NCI-H510A (cell line): ENCODE measurements at places on chromosomes 13 and 19.

DNA sequence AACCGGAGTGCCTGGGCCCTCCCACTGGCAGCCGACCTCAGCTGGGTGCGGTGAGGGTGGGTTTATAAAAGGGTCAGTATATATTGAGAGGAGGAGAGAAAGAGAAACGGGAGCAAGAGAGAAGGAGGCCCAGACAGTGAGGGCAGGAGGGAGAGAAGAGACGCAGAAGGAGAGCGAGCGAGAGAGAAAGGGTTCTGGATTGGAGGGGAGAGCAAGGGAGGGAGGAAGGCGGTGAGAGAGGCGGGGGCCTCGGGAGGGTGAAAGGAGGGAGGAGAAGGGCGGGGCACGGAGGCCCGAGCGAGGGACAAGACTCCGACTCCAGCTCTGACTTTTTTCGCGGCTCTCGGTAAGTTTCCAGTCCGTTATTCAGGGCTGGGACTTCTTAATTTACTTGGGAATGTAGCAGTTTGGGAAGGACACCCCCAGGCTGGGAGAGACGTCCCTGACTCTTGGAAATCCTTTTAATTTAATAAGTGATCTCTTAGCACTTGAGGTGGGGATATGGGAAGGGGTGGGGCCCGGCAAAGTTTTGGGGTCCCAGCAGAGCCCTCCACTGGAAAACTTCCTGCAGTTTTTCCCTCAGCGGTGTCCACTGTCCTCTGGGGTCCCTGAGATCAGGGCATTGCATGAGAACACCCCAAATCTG is at the start of gene EMP3:
TSS of gene EMP3 (plus strand) at position 288 of the 646 bp plus-strand sequence. CDS start 1,293 bp downstream, outside the sequence.
- peak; percentile 27 for DNase-seq

GRCh38 chr19:16208847-16209665 is 11.3 kb downstream of the AP1M1 start:
- no peak for DNase-seq

GRCh38 chr13:110661256-110661655 is 44.7 kb downstream of the CARS2 start:
- no peak for DNase-seq

DNA sequence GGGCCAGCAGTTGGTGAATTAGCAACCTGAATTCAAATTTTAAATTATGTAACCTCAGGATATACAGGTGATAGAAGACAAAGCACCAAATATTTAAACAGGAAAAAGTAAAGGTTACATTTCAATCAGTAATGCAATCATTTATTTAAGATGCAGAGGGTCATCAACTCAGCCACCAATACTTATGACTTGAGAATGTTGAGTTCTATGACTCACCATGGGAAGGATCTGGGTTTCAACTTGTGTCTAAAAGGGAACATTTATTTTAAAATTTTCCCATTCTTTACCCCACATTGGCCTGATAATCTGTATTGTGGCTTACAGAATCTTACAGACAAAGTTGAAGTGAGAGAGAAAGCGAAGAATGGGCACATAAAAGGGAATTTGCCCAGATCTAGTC is 418.0 kb downstream of the NDFIP2 start:
- DNase-seq = no peak

DNA sequence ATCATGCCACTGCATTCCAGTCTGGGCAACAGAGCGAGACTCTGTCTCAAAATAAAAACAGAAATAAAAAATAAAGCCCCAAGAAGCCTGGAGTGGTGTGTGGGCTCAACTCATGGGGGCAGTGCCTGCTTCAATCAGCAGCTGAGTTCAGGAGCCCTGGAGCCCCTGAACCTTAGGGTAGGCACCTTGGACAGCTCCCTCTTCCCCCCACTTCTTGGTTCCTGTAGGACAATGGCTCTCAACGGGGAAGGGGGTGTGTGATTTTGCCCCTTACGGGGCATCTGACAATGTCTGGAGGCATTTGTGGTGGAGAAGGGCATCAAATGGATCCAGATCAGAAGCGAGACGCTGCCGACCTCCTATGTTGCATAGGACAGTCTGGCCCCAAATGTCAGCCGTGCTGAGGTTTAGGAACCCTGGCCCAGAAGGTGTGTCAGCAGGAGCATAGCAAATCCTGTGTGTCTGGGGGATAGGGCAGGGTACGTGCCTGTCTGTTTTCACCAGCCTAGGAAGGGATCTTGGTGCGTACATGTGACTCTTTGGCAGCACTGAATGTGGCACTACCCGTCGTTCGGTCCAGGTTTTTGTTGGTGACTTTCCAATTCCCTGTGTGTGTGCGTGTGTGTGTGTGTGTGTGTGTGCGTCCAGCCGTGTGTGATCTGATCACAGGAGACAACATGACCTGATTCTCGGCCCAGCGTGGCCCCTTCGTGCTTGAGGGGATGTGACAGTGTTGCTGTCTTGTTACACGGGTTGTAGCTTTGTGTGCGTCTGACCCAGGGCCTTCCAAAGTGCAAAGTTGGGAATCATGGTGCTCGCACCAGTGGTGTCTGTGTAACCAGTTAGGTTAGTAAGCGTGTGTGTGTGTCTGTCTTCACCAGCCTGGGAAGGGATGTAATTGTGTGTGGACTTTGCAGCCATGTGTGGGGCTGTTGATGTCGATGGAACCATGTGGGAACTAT is 7.5 kb downstream of the IGLON5 start:
- no peak for DNase-seq

DNA sequence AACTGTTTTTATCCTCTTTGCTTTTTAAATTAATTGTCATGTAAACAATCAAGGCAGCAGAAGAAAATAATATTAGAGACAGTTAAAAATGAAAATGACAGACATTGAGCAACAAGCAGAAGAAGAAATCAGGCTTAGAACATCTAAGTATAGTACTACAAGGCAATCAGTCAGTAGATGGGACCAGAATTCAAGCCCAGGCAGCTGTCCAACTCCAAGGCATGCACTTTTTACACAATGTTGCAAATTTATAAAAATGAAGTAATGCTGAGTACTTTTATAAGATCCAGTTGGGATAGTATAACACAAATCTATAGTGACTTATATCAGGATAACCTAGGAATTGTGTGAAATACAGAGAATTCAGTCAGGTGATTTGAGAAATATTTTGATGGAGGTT is 2815.8 kb downstream of the PCDH9 start:
- DNase-seq = no peak

DNA sequence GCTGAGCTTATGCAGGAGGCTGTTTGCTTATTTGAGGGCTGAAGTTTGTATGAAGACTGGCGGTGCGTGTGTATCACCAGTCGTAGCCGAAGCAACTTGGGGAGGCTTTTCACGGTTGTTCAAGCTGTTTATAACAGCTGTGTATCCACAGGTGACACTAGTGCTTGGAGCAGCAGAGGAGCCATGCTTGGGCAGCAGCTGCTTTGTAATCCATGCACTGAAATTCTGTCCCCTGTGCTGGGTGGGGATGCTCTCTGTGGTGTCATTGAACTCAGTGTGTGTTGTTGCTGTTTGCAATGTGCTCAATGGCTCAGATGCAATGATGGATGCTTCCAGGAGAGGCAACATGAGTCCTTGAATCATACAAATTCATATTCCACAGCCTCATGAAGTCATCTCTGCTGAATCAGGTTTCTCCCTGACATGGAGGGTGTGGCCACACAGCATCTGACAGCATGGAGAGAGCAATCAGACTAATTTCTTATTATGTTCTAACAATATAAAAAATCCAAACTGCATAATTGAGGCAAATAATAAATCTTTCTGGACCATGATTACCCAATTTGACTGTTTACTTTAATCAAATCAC is 18.8 kb upstream of the GTF3A start:
- DNase-seq = no peak

DNA sequence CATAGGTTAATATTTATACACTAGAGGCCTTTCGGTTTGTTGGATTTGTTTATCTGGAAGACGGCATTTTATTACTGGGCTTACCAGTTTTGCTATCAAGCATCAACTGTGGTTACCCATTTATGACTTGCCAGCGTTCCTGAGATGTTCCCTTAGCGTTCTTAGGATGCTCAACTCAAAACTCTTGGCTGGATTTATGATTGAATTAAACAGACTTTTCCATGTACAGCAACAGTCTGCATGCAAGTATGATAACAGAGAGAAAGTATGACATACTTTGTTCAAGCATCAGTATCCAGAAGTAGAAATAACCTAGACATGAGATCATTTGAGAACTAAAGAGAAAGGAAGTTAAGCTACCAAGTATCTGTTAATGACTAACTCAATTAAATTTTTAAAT is 29.9 kb upstream of the RNF113B start:
- DNase-seq = no peak

DNA sequence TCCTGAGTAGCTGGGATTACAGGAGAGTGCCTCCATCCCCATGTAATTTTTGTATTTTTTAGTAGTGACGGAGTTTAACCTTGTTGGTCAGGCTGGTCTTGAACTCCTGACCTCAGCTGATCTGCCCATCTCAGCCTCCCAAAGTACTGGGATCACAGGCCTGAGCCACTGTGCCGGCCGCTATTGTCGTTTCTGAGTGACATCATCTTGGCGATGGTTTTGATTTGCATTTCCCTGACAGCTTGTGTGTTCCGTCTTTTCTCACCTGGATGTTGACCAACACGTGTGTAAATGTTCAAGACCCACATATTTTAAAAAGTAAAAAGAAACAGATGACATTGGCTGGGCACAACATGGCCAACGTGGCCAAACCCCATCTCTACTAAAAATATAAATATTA is 12.8 kb upstream of the MKNK2 start:
- DNase-seq = no peak

DNA sequence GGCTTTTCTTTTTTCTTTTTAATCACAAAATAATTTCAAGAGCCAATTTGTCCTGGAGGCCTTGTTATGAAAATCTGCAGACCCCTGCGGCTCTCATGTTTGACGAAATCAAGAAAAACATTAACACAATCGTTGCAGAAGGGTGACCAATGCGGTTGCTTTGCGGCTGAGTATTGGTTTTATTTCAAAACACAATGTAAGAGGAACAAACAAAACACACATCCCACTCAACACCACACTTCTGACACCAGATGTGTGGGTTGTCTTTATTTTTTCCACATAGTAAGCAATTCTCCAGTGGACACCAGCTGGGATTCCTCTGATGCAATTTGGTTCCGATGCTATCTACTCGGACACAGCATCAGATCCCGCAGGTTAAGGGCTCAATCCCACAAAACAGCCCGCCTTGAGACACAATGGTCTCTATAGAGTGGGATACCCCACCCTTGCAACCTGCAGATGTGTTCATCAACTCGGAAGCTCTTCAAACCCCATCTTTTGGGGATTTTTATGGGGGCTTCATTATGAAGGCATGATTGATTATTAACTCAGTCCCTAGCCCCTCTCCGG is 21.9 kb upstream of the CCDC124 start:
- DNase-seq = no peak

GRCh38 chr13:98975822-98976261 is 2.0 kb downstream of the DOCK9 start:
- no peak for DNase-seq

- DNase-seq = no peak
These were observed 7.9 kb downstream of the CAB39L start for GRCh38 chr13:49435992-49436391.

DNA sequence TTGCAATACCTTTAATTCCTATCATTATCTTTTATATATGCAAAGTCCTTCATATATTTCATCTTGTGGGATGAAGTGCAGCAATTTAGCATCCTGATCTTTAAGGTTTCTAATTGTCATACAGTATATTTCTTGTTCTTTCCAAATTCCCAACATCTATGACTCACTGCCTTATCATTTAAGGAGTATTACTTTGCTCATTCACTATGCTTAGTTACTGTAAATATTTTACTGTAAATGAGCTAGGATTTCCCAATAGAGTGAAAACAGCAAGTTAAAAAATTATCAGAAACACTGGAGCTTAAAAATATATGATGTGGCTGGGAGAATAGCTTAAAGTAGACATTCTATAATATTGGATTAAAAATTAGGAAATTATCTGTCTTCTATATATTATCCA is 69.9 kb downstream of the SLITRK6 start:
- DNase-seq = no peak

GRCh38 chr19:49912965-49913685 is 15.9 kb upstream of the ATF5 start:
- DNase-seq = no peak

- peak; percentile 40 for DNase-seq
These were observed 1707.6 kb upstream of the SLC10A2 start for GRCh38 chr13:104773775-104774174.

DNA sequence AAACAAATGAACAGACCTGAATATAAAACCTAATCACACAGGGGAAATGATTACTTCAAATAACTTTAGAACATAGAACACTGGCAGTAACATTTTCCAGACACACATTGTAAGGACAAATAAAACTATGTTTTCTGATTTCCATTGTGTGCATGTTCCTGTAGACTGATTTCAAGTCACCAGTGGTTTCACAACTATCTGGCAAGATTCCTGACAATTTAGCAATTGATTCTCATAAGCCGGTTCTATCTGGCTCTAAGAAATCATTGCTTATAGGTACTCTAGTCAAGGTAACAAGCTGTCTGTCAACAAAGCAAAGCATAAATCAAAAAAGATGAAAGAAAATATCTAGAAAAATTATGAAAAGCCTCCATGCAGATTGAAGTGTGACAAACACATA is 19.6 kb upstream of the PCCA start:
- DNase-seq = no peak

GRCh38 chr19:49556412-49557398 is 23.7 kb downstream of the NOSIP start:
- DNase-seq = no peak

DNA sequence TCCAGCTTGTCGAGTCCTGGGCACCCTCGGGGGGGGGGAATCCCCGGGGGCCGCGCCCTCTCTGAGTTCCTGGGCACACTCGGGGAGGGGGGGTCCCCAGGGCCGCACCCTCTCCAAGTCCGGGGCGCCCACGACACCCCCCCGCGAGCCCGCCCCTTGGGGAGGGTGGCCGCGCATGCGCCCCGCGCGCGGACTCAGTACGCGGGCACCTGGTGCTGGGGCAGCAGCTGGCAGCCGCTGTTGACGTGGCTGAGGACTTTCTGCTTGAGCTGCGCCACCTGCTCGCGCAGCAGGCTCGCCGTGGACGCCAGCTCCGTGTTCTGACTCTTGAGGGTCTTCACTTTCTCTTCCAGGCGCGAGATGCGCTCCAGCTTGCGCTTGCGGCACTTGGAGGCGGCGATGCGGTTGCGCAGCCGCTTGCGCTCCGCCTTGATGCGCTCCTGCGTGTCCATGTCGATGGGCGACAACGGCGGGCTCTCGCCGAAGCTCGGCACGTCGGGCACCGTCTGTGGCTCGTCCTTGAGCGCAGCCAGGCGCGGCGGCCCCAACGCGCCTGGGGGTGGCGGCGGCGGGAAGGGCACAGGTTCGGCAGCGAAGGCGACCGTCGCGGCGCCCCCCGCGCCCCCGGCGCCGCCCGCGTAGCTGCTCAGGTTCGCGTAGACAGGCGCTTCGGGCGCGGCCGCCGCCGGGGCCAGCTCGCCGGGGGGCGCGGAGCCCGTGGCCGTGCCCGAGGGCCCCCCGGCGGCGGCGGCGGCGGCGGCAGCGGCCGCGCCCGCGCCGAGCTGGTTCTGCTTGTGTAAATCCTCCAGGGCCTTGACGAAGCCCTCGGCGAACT is 958 bp downstream of the JUND start:
- DNase-seq = peak; percentile 55

DNA sequence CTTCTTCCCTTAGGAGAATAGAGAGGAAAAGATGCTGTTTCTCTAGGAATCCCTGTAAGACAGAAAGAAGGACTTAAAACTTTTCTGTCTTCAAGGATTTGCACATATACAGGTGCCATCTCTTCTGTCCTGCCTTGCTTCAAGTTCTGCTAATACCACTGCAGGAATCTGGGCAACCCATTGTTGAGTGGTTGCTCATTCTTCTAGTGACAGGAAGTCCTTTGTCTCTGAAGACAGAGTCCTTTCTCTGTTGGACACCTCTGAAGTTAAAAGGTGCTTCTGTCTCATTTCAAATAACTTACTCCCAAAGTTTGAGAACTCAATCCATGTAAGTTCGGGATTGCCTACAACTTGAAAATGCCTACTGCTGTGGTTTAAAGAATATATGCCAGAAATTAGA is 114.4 kb upstream of the TMTC4 start:
- no peak for DNase-seq
